ENCODE measurements at places on chromosomes 7 and 10.

GRCh38 chr7:19932549-19933249 lies 159.3 kb upstream of the TMEM196 start:
- DNase-seq, result no peak

GRCh38 chr7:80838643-80839042 lies 80.2 kb downstream of the SEMA3C start:
- DNase-seq, result no peak

GRCh38 chr10:128078136-128078969 lies 47.9 kb downstream of the MKI67 start:
- no peak for DNase-seq

GRCh38 chr10:130339911-130340310 lies 203.7 kb downstream of the GLRX3 start:
- no peak for DNase-seq

GRCh38 chr10:103759100-103759781 lies 96.1 kb downstream of the SH3PXD2A start:
- DNase-seq, result no peak

DNA sequence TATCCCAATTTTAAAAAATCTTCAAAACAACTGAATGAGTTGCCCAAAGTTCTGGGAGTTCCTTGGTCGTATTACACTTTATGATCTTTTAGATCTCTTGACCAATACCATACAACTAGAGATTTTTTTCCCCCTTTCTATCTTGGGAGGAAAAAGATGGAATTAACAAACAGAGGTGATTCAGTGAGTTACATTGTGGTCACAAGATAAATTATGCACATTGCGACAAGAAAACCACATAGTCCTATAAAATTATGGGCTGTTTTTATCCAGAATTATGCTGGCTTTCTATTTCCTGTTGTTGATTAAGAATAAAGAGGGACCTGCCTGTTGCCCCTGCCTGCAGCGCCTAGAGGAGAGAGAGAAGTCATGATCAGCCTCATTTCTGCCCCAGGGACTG lies 8.2 kb upstream of the SGPL1 start:
- no peak for DNase-seq

- no peak for DNase-seq
Measured at GRCh38 chr10:104329735-104330134, 8.5 kb downstream of the ITPRIP start.

GRCh38 chr7:128692623-128693270 lies 20.7 kb downstream of the GARIN1A start:
- DNase-seq, result no peak

GRCh38 chr7:18552316-18552916 lies 56.9 kb downstream of the HDAC9 start:
- DNase-seq, result no peak

DNA sequence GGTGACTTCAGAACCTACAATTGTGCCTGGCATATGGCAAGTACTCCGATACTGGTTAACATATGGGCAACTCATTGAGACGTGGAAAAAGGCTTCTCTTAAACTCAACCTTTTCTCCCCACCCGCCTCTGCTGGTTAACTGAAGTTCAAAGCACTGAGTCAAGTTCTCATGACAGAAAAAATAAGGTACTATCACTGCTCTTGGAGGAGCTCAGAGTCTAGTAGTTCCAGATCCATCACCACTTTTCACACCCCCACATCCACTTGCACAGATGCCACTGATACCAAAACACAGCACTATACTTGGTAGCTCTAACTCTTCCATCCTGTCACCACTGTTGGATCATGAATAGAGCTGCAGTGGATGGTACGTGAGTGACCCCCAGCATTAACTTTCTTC lies 36.2 kb downstream of the CCDC6 start:
- no peak for DNase-seq

- no peak for DNase-seq
Measured at GRCh38 chr7:32066441-32066840, 3.8 kb downstream of the PDE1C start.

DNA sequence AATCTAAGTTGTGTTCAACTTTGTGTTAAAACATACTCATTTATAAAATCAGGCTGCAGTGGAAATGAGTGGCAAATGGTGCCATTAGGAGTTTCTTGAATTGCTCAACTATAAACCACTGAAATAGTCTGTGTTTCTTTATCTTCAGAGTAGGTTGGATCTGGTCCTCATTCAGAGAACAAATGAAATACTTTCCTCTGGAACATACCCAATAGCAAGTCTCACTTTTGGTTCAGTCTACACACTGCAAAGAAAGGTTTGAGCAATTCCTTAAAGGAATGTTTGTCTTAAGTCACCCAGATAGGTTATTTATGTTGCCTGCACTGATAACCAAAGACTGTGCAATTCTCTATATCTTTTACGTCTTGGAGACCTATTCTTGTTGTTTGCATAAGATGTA lies 62.5 kb downstream of the ABCB4 start:
- no peak for DNase-seq

DNA sequence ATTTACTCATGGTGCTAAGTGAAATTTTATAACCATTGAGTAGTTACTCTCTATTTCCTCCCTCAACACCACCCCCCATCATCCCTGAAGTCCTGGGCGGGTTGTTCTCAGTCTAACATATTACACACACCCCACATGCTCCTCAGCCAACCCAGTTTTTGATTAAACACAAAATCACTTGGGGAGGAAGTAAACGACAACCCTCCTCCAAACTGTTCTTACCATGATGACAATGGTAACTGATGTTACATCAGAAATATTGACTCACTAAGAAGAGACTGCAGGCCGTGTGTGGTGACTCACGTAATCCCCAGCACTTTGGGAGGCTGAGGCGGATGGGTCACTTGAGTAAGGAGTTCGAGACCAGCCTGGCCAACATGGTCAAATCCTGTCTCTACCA lies 44.2 kb downstream of the RAB11FIP2 start:
- no peak for DNase-seq

DNA sequence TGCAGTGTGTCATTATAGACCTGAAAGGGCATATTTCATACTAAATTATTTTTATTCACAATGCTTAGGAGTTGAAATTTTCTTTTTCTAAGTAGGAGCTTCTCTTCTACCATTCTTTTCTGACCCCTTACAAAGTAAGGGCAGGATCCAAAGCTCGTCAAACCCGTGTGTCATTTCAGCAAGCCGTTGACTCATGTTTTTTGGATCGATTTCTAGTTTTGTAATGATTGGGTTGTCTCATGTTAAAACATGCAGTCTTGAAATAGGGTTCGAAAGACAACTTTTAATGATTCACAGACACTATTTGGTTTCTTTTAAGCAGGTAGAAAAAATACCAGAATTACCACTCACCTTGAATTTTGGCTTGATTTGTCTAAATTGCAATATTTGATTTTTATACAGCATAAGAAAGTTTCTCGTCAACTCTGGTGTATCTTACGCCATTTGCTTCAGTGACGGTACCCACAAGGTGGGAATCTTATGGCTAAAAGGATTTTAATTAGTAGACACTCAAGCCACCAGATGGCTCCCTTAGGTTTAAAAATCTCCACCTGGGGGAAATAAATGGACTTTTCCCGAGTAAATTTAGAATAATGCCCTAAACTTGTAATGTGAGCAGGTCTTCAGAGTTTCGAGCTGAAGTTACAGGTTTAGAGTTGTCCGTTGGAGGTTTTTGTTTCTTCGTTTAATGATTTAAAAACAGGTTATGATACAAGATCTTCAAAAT lies 283.4 kb downstream of the CCDC3 start:
- DNase-seq, result no peak

- DNase-seq, result no peak
Measured at GRCh38 chr7:47498229-47499056, 83.5 kb downstream of the TNS3 start.

- no peak for DNase-seq
Measured at GRCh38 chr7:157664871-157665633, 328.2 kb downstream of the DNAJB6 start.

DNA sequence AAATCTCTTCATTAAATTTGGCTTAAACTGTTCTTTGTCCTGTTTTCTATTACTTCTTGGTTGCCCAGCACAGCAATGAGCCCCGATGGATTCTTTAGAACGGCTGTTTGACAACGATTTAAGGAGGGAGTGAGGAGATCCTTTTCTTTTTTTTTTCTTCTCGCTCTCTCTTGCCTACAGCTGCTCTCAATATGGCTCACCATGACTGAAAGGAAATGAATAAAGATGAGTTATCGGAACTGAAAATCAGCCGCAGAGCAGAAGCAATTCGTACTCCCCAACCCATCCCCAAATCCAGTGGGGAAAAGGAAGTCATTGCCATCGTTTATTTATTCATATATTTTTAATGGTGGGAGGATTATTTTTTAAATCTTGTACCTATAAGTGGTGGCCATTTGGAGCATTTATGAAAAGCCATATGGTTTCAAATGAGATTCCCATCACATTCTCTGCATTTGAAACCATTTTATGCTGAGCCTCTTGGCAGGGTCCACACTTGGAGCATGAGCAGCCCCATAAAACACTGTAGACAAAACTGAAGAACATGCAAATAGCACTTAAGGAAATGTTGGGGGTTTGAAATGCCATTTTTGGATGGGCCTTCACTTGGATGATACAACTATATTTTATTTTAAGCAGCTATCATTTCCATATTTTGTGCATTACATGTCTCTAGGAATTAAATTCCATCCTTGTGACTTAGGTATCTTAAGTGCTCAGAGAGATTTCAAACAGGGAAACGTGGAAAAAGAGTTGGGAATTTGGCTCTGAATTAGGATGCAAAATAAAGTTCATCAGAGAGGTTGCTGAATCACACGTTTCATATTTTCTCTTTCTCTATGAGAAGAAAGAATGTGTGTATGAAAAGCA lies 107.7 kb upstream of the FZD1 start:
- no peak for DNase-seq

GRCh38 chr10:36608251-36608650 lies 517.1 kb upstream of the ANKRD30A start:
- no peak for DNase-seq

- DNase-seq, result no peak
Measured at GRCh38 chr7:81960026-81960425, 190.2 kb upstream of the HGF start.

DNA sequence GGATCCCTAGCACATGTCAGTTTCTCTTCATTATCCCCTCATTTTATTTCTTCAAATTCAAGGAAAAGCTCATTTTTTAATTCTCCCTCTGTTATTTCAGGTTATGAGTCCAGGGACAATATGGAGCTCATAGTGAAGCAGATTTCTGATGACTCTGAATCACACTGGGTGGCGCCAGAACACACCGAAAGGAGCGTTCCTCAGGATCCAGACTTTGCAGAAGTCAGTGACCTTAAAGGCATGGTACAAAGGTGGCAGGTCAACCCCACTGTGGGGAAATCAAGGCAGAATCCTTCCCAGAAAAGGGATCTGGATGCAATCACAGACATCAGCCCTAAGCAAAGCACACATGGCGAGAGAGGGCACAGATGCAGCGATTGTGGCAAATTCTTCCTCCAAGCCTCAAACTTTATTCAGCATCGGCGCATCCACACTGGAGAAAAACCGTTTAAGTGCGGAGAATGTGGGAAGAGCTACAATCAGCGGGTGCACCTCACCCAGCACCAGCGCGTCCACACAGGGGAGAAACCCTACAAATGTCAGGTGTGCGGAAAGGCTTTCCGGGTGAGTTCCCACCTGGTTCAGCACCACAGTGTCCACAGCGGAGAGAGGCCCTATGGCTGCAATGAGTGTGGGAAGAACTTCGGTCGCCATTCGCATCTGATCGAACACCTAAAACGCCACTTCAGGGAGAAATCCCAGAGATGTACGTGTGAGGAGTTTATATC lies 21.4 kb downstream of the ZKSCAN5 start:
- DNase-seq, result no peak

- no peak for DNase-seq
Measured at GRCh38 chr10:121983852-121984251, 5.1 kb upstream of the TACC2 start.

DNA sequence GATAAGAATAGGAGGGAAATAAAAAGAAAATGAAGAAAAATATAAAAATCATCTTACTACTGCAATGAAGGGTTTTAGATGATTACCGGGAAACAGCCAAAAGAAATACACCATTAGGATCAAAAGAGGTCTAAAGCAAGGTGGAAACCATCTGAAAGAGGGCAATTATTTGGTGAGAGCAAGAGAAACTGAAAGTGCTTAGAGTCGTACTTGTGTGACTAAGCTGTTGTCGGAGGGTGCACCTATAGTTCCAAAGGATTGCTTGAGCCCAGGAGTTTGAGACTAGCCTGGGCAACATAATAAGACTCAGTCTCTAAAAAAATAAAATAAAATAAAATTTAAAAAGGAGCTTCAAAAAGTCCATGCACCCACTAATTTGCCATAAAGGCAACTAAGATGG lies 169.5 kb downstream of the DKK1 start:
- DNase-seq, result no peak
